Stimulated activated CD4-positive, alpha-beta T cell treated with anti-CD3 and anti-CD28 coated beads, Interleukin-15, amount 100 ng/mL, for 1 hour (primary cell): ENCODE measurements at places on chromosomes 6 and 20.
A peak's percentile ranks its signal among the peaks of the same experiment; 100 is the strongest.

DNA sequence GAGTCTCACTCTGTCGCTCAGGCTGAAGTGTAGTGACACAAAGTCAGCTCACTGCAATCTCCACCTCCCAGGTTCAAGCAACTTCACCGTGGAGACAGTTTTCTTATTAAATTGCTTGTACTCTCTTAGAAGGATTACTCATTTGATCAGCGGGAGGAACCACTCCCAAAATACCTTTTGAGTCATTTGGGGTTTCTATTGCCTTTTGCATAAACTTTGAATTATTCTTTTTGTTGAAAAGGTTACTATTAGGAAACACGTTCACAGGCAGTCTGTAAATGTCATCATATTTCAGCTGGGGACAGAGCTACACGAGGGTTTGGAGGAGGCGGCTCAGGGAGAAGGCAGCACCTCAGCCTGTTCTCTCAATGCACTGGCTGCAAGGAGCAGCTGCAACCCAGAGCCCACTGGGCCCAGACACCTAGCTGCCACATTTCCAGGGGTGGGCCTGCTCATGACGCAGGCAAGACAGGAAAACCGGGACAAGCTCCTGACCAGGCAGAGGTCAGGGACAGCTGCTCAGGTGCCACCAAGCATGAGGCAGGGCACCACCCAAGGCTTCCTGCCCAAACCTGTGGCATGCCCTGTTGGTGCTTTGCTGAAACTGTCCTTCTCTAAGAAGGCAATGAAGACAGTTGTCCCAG is 205.9 kb downstream of the BMP7 start:
- DNase-seq: no peak

GRCh38 chr6:7166410-7167293 is 58.9 kb downstream of the RREB1 start:
- DNase-seq: no peak

DNA sequence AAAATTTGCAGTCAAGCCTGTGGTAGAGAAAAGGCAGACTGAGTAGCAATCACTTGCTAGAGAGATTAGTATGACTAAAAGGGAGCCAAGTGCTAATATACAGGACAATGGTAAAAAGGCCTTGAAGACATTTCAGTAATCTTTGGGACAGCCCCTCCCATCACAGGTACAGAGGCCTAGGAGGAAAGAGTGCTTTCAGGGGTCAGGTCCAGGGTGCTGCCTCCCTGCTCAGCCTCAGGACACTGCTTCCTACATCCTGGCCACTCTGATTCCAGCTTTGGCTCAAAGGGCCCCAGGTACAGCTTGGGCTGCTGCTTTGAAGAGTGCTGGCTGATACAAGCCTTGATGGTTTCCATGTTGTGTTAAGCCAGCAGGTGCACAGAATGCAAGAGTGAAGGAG is 543.5 kb downstream of the MMUT start:
- DNase-seq: no peak

DNA sequence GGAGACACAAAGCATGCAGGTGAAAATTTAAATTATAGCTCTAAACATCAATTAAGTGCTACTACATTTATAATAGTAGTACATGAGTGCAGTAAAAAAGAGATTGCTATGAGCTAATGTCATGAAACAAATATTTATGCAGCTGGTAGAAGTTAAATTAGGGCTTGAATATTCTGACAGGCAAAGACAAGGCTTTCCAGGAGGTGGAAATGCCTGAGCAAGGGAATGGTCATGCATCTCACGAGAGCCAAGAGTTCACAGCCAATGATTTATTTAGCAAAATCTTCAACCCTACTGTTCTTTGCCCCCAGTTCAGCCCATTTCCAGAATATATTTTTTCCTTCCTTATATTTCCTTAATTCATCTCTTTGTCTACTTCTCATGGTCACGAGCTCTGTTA is 128.9 kb downstream of the HIVEP2 start:
- no peak for DNase-seq

DNA sequence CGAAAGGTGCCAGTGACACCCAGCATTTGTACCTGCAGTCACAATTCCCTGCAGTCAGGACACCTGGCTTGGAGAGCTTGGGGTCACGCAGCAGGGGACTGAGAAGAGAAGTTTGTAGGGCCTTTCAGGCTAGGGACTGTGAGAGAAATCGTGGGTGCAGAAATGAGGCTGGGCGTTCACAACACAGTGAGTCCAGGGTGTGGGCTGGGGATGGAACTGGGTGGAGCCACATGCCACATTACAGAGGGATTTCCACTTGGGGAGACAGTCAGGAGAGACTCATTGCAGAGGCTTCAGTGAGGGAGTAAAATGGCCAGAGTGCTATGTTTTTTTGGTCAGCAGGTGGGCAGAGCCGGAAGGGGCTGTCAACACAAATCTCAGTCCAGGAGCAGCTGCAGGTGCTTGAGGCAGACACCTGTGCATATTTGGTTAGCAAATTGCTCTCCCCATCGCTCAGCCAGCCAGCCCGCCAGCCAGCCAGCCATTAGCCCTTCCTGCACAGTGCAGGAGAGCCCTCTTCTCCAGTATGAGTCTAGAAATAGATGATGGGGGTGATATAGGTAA is 7.4 kb downstream of the ITPR3 start:
- no peak for DNase-seq

GRCh38 chr6:7912736-7913517 is 2.3 kb upstream of the TXNDC5 start:
- DNase-seq: no peak

- DNase-seq: no peak
Measured at GRCh38 chr6:48388044-48388443, 277.0 kb upstream of the PTCHD4 start.

- no peak for DNase-seq
Measured at GRCh38 chr6:10409731-10410206, 5.1 kb downstream of the TFAP2A start.

GRCh38 chr6:49782725-49783124 is 4.4 kb downstream of the PGK2 start:
- no peak for DNase-seq

- DNase-seq: no peak
Measured at GRCh38 chr6:170135821-170136471, 154.9 kb downstream of the DLL1 start.

DNA sequence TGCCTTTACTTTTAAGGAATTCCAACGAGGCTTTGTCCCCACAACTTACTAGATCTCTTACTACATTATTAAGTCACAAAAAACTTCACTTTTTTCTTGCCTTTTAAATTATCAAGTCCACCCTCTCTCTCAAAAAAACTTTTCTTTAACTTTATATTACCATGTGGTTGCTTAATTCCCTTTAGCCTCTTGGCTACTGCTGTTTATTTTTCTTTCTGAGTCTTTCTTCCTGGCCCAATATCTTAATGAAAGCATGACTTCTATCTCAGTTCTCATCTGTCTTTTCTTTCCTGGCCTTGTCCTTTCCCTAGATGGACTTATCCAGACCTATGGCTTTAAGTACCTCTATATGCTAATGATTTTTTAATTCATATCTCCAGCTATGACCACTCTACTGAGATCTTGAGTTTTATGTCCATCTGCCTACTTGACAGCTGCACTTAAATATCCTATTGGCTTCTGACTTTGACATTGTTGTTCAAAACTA is 710.5 kb downstream of the RFPL4B start:
- DNase-seq: no peak

GRCh38 chr20:43937591-43937990 is 22.9 kb downstream of the TOX2 start:
- DNase-seq: no peak

- DNase-seq: no peak
Measured at GRCh38 chr6:167965592-167966539, 31.6 kb upstream of the KIF25 start.

GRCh38 chr20:57657535-57658446 is 37.6 kb upstream of the ZBP1 start:
- DNase-seq: peak; percentile 14

DNA sequence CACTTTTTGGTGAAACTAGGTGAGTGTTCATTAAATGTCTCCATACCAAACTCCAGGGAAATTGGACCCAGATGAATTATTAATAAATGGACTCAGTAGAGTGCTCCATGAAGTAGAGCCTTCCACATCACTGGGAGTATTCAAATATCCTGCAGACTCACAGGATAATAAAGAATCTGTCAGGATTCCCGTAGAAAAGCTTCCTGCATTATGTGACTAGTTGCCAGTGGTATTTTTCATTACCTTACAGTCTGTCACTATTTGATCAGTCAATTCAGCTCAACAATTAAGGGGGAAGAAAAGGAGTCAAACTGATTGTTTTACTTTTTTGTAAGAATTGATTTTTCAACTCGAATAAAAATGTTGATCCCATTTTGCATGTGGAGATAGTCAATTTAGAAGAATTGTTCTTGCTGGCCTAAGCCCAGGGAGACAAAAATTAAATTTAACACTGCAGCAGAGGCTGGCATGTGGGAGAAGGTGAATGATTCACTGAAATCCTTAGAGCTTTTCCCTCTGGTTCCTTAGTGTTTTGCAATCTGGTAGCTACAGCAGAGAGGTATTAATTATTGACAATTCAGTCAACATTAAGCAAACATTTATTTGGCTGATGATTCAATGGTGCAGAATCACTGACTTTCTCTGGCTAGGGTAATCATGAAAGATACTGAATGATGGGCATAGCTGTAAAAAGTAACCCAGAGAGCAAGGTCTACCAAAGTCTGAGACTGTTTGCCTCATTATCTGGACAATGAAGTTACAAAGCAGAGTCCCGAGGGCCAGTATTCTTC is 442.4 kb downstream of the CD83 start:
- DNase-seq: no peak

DNA sequence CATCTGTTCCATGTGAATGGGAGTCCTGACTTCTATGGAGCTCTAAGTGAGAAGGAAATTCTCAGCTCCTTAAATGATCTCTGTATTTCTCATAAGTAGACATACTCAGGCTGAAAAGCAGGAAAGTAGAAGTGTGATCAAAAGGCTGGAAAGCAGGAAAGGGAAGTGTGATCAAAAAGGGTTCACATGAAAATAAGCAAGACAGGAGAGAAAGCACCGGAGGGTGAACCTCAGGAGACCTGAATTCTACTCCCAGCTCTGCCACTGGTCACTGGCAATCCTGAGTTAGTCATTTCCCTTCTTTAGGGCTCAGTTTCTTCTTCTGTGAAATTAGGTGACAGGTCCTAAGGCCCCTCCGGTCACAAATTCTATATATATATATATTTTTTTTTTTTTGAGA is 55.5 kb upstream of the TRERF1 start:
- DNase-seq: no peak

DNA sequence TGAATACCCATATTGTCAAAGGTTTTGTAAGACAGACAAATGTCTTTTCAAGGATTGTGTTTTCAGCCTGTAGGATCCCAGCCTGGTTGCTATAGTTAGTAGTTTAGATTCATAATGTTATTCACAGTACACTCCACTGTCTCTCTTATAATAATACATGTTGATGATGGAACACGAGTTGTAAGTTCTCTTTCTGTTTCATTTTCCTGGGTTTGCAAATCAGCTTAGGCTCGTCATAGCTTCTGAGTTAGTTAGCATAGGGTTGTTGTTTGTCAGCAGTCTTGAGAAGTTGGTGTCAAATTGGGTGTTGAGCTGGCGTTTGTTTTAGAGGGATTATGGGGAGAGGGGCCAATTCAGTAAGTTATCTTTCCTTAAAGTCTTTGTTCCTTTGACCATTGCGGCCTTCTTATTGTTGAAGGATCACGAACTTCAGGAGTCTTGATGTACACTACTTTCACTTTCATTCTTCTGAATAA is 45.8 kb downstream of the QKI start:
- no peak for DNase-seq

GRCh38 chr6:16819752-16820151 is 58.5 kb upstream of the ATXN1 start:
- DNase-seq: no peak

- DNase-seq: no peak
Measured at GRCh38 chr6:110359556-110359955, 1.4 kb upstream of the METTL24 start.

DNA sequence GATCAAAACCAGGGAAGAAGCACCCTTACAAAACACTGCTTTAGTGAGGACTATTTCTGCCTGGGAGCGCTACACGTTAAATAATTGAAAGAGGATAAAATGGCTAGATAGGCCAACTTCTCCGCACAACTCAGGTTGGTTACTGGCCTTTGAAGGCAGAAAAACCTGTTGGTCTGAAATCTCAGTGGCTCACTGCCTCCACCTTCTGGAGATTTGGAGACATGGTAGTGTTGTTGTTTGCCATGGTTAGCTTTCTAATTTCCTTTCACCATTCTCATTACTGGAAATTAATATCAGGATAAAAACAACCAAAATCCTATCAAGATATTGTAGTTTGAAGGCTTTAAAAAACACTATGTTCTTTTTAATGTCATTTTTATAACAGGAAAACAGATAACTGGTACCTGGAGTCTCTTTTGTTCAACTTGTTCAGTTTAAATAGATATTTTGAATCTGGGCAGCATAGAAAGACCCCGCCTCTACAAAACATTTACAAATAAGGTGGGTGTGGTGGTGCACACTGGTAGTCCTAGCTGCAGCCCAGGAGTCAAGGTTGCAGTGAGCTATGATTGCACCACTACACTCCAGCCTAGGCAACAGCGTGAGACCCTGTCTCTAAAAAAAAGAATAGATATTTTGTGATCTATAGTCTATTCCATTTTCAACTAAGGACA is 27.5 kb upstream of the BCLAF1 start:
- no peak for DNase-seq

- no peak for DNase-seq
Measured at GRCh38 chr20:15902493-15902892, 670.8 kb downstream of the KIF16B start.

GRCh38 chr6:39929733-39930461 is 4.4 kb downstream of the MOCS1 start:
- DNase-seq: no peak

DNA sequence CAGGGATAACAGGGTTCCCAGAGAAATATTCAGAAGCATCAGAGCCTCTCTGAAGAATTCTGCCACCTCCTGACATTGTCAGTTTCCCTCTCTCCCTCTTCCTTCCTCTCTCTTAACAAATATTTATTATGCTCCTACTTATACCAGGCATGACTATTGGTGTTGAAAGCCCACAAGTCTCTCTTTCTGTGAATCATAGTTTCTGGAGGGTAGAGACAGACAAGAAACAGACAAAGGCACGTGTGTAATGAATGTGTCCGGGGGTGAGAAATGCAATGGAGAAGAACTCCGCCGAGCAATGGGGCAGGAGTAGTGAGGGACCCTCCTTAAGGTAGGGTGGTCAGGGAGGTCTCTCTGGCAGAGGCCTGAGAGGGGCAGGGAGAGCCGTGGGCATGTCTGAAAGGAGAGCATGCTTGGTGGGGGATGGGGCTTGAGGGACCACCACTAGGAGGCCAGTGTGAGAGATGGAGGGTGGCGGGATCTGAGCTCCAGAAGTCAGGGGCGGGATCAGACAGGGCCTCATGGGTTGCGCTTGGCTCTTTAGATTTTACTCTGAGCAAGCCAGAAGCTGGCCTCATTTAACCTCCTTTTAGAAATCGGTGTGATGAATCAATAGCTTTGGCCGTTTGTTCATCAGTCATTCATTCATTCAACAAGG is 57.3 kb downstream of the EYA2 start:
- no peak for DNase-seq
